Keratinocyte (primary cell): ENCODE measurements at places on chromosomes 5 and 9. TPM values are rescaled to one million over a fixed set of nuclear protein-coding genes. Genes with fewer than 3 reads are reported as not detected.

DNA sequence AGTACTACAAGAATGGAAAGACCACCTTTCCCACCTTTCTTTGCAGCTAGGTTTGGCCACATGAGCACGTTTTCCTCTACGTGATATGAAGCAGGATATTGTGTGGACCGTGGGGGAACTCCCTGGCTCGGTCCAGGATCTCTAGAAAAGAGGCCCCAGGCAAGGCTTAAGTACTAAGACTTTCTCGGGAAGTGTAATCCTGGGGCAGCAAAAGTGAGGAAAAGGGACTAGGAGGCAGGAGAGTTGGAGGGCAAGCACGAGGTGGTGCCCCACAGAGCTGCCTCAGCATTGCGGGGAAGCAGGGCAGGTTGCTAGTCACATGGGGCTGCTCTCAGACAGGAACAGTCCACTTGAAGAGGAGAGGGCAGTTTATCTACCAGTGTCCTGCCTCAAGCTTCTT, 235.1 kb downstream of the GADD45G start:
- H3K4me1 ChIP-seq = no peaks in the 10 kb centered on the region
- no peak overlapping the region for H3K4me3 ChIP-seq
- H3K36me3 ChIP-seq = no peaks in the 10 kb centered on the region
- DNase-seq = no peak
- H3K27ac ChIP-seq = no peak overlapping the region

GRCh38 chr9:96131825-96132224, 170.2 kb downstream of the HSD17B3 start:
- no peak overlapping the region for H3K4me3 ChIP-seq
- DNase-seq = no peak
- H3K27ac ChIP-seq = no peak overlapping the region
- H3K4me1 ChIP-seq = no peaks in the 10 kb centered on the region
- H3K27me3 ChIP-seq = peaks cover 15% of the 10 kb centered on the region

GRCh38 chr5:142743592-142744441, 26.4 kb upstream of the ARHGAP26 start:
- H3K27me3 ChIP-seq = no peaks in the 10 kb centered on the region
- H3K4me1 ChIP-seq = peaks cover 10% of the 10 kb centered on the region
- no peak overlapping the region for H3K27ac ChIP-seq
- DNase-seq = no peak
- no peaks in the 10 kb centered on the region for H3K36me3 ChIP-seq

ANKRD55 gene
- not detected in 3 replicates for polyA plus RNA-seq

PAM gene
- 105 to 192 TPM (median 149 TPM) in 3 replicates for polyA plus RNA-seq
